Aorta (tissue), 5 donors: ENCODE measurements at places on chromosomes 13 and 19. TPM values are rescaled to one million over a fixed set of nuclear protein-coding genes. Genes with fewer than 3 reads are reported as not detected.
A peak's percentile ranks its signal among the peaks of the same experiment; 100 is the strongest.

DNA sequence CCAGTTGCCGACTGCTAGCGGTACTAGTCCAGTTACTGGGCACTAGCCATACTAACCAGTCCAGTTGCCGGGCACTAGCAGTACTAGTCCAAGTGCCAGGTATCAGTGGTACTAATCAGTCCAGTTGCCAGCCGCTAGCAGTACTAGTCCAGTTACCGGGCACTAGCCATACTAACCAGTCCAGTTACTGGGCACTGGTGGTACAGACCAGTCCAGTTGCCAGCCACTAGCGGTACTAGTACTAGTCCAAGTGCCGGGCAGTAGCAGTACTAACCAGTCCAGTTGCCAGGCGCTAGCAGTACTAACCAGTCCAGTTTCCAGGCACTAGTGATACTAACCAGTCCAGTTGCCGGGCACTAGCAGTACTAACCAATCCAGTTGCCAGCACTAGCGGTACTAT is 124.1 kb upstream of the MCF2L start:
- DNase-seq: no peak

- DNase-seq: peak; percentile 79
Measured at GRCh38 chr13:29707876-29708543, 112.5 kb upstream of the SLC7A1 start.

- DNase-seq: no peak
Measured at GRCh38 chr13:111846391-111847159, 220.4 kb upstream of the SOX1 start.

- DNase-seq: no peak
Measured at GRCh38 chr13:95343944-95344343, 42.7 kb upstream of the ABCC4 start.

- DNase-seq: no peak
Measured at GRCh38 chr19:2720777-2721569, at the start of gene DIRAS1. DIRAS1 (minus strand) TSS chr19:2721372; CDS start chr19:2717806, 3,566 bp downstream.

DNA sequence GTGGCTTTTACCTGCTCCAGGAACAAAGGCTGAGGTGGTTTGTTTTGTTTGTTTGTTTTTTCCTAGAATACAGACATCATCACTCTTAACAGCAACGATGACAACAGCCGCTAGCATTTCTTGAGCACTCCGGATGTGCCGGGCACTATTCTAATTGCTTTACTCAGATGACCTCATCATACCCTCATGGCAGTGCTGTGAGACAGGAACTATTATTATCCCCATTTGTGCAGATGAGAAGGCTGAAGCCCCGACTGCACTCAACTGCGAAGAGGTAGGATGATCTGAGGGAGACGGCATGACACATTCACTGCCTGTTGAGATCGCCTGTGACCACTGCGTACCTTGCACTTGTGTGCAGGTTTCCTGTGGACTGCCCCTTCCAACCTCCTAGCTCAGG is 66.5 kb downstream of the CCDC70 start:
- no peak for DNase-seq

GRCh38 chr19:29804493-29804892 is 7.3 kb upstream of the CCNE1 start:
- peak; percentile 6 for DNase-seq

- no peak for DNase-seq
Measured at GRCh38 chr13:113938716-113939115, 35.2 kb downstream of the C13orf46 start.

DNA sequence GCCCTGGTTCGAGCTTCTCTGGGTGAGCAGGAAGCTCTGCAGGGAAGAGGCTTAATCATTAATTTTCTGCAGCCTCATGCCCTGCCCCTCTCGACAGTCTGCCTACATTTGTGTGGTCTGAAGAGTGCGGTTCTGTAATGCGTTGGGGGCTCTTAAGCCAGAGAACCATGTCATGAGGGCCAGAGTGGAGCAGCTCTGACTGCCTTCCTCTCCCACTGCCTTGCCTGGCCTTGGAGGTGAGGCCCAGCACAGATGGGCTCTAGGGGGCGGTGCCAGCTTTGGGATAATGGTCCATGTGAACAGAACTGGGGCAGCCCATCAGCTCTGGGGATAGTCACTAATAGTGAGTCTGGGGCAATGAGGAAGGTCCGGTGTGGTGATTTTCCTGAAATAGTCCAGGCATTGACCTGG is 5.7 kb downstream of the FGF9 start:
- DNase-seq: no peak

- no peak for DNase-seq
Measured at GRCh38 chr13:43203781-43204180, 180.4 kb downstream of the DNAJC15 start.

- DNase-seq: no peak
Measured at GRCh38 chr13:94328381-94329041, 151.0 kb downstream of the DCT start.

CELF5 gene
- not detected for total RNA-seq

CGB2 gene
- not detected for total RNA-seq

MYH14 gene
- 5.9 TPM for total RNA-seq

SMAD9 gene
- 48.9 TPM for total RNA-seq

JSRP1 gene
- 0.42 TPM for total RNA-seq

JAK3 gene
- 33.3 TPM for total RNA-seq

ANGPTL8 gene
- not detected for total RNA-seq

ANKRD24 gene
- total RNA-seq: 0.63 TPM

PCDH20 gene
- total RNA-seq: 5.4 TPM

NCR1 gene
- total RNA-seq: 0.72 TPM

ZAR1L gene
- total RNA-seq: not detected

C19orf38 gene
- total RNA-seq: 2.0 TPM
